Osteoblast (primary cell): ENCODE measurements at places on chromosomes 16 and 17. TPM values are rescaled to one million over a fixed set of nuclear protein-coding genes. Genes with fewer than 3 reads are reported as not detected.

FKBP10 gene
- total RNA-seq, result 387 and 396 TPM in 2 replicates

KRTAP9-2 gene
- total RNA-seq, result not detected in 2 replicates

CD300A gene
- not detected in 2 replicates for total RNA-seq

HOXB1 gene
- not detected in 2 replicates for total RNA-seq

- H3K4me1 ChIP-seq, result no peaks in the 10 kb centered on the region
- no peaks in the 10 kb centered on the region for H3K36me3 ChIP-seq
- H3K4me3 ChIP-seq, result no peak overlapping the region
- H3K27ac ChIP-seq, result no peak overlapping the region
- H3K27me3 ChIP-seq, result peaks cover 8% of the 10 kb centered on the region
Observed at GRCh38 chr17:36777118-36777517, 160.2 kb upstream of the LHX1 start.

DNA sequence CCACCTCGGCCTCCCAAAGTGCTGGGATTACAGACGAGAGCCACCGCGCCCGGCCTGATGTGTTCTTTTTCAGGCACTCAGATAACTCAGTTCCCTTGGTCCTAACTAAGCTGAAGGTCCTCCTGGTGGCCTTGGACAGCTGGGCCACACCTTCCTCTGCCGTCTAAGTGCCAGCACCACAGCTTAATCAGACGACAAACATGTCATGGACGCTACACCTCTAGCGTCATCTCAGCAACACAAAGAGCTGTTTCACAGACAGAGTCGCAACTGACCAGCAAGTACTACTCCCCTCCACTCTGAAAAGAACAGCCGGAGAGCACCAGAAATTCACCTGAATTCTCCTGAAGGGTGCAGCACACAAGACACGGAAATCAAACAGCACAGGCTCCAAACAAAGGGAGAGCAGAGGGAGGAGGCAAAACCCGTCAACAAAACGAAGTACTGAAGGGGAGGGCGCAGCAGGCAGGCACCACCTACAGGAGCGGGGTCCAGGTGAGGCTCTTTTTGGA is 4.4 kb downstream of the TRAP1 start:
- H3K36me3 ChIP-seq, result peaks cover 11% of the 10 kb centered on the region
- no peaks in the 10 kb centered on the region for H3K27me3 ChIP-seq
- H3K27ac ChIP-seq, result no peak overlapping the region
- H3K4me1 ChIP-seq, result peaks cover 8% of the 10 kb centered on the region
- H3K4me3 ChIP-seq, result no peak overlapping the region

DNA sequence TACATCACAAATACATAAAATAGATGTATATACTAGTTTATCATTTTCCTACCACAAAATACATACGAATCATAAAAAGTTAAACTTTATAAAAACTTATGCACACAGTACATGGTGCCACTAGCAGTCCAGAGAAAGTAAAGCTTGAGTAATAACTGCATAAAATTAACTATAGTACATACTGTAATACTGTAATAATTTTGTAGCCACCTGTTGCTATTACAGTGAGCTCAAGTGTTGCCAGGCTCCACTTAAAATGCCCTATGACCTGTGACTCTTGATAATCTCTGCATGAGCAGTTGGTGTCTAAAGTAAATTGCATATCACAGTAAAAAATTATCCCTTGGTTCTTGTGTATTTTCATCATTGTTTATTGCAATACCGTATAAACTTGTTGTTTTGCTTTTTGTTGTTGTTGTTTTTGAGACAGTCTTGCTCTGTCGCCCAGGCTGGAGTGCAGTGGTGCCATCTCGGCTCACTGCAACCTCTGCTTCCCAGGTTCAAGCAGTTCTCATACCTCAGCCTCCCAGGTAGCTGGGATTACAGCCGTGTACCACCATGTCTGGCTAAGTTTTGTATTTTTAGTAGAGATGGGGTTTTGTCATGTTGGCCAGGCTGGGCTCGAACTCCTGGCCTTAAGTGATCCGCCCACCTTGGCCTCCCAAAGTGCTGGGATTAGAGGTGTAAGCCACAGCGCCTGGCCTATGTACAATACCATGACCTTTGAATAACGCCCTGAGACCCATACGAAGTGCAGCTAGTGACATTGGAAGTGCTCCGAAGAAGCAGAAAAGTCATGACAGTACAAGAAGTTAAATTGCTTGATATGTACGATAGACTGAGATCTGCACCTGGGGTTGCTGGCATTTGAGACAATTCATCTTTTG is 6.6 kb downstream of the LUC7L3 start:
- peaks cover 44% of the 10 kb centered on the region for H3K4me1 ChIP-seq
- DNase-seq, result no peak
- no peak overlapping the region for H3K4me3 ChIP-seq

DNA sequence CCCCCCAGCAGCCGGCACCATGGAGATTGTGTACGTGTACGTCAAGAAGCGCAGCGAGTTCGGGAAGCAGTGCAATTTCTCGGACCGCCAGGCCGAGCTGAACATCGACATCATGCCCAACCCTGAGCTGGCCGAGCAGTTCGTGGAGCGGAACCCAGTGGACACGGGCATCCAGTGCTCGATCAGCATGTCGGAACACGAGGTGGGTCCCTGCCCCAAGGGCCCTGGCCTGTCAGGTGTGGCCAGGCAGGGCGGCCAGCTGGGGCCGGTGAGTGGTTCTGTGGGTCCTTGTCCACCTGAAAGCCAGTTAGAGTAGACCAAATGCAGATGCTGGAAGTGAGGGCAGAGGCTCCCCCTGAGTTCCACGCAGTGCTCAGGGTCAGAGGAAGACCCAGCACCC is 7.8 kb downstream of the DNAI2 start:
- no peaks in the 10 kb centered on the region for H3K36me3 ChIP-seq
- H3K4me3 ChIP-seq, result no peak overlapping the region

DNA sequence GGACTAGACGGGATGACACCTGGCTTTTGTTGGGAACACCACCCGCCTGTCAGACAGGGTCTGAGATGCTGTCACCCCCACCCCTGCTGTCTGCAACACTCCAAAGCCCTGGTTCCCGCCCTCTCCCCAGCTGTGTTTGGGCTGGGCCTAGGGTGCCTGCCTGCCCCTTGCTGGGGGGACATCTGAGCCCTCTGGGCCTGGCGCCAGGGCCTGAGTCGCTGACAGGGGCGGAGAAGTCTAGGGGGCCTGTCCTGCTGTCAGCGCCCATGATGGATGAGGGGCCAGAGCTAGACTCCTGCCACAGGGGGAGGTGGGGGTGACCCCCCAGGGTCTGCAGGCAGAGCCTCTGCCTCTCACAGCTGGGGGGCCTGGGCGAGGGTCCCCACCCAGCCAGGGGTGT is 7.6 kb upstream of the PKMYT1 start:
- H3K27me3 ChIP-seq, result peaks cover 8% of the 10 kb centered on the region
- no peak overlapping the region for H3K4me3 ChIP-seq
- no peaks in the 10 kb centered on the region for H3K4me1 ChIP-seq
- H3K27ac ChIP-seq, result no peak overlapping the region
- no peak for DNase-seq
